ENCODE measurements at places on chromosomes 16 and 17.

DNA sequence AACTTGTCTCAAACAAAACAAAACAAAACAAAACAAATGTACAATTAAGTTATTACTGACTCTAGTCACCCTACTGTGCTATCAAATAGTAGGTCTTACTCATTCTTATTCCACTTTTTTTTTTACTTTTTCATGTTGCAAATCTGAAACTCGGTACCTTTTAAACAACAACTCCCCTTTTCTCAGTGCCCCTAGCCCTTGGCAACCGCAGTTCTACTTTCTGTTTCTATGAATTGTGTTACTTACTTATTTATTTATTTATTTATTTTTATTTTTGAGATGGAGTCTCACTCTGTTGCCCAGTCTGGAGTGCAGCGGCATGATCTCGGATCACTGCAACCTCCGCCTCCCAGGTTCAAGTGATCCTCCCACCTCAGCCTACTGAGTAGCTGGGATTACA lies 104.0 kb downstream of the SLC39A11 start:
- DNase-seq: no peak

GRCh38 chr16:28504707-28505404 lies 1.8 kb downstream of the IL27 start:
- no peak for DNase-seq

DNA sequence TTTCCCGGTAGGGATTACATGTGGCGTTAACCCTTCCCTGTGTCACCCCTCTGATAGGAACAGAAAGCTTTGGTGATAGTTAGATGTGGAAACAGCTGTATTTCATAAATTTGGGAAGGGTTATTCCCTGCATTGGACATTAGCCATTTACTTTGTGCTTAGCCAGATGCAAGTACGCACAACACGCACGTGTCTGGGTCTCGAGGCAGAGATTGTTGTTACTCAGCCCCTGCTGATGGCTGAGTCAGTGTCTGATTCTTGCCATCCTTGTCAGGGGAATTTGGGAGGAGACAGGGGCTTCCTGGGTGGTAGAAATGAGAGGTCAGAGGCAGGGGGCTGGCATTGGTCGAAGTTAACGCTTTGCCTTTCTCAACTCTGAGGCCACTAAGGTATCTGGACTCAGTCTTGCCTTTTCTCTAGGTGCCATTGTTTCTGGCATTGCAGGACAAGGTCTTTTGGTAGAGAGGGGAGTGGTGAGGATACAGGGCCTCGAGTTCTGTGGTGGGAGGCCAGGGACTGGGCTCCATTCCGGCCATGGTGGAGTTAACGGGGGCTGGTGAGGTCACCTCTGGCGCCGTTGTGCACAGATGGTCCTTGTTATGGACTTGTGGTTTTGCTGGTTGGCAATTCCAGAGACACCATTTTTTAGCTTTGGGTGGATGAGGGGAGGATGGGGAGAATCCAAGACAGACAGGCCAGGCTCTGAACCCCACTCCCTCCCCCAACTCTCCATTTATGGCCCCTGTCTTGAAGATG lies 8.2 kb downstream of the MMP2 start:
- peak; percentile 97 for DNase-seq

- DNase-seq: peak; percentile 89
Measured at GRCh38 chr16:21626659-21627277, 25.6 kb downstream of the IGSF6 start.

DNA sequence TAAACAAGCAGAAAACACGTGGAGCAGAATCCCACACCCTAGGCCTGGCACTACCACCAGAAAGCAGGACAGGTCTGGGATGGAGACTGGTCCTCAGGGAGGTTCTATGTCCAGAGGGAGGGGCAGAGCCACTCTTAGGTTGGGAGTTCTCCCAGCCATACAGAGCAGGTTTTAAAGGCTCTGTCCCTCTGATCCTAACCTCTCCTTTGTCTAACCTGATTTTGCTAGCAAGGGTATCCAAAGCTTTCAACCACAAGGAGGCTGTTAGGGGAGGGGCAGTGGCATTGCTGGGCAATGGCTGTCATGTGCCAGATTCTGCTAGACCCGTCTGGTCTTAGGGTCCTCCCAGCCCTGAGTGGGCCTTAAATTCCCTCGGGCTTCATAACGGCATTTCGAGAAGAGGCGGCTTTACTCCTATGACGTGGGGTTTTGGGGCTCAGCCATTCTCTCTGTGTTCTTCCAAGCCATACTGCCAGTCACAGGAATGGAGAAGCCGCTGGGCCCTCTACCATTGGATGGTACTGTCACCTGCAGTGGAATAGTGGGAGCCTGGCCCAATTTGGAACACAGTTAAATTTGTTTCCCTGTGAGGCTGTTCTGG lies 5.7 kb downstream of the TPPP3 start:
- DNase-seq: no peak

DNA sequence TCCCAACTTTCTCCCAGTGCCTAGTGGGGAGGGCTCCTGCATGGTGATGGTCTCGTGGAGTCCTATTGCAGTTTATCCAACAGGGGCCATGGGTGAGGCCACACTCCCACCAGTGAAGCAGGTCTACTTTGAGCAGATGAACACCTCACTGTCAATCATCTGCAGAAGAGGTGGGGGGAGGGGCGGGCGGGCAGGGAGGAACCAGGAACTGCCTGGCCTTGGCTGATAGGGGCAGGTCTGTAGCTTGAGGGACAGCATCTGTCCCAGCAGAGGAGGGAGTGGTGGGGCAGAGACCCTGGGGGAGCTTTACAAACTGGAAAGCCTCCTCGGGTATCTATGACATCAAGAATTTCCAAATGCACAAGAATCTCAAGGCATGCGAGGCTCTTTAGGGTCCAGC lies 58.7 kb upstream of the ZNF423 start:
- no peak for DNase-seq

GRCh38 chr16:27374221-27374803 lies 27.7 kb upstream of the IL21R start:
- no peak for DNase-seq

- peak; percentile 60 for DNase-seq
Measured at GRCh38 chr16:23801378-23801777, 34.4 kb upstream of the PRKCB start.

DNA sequence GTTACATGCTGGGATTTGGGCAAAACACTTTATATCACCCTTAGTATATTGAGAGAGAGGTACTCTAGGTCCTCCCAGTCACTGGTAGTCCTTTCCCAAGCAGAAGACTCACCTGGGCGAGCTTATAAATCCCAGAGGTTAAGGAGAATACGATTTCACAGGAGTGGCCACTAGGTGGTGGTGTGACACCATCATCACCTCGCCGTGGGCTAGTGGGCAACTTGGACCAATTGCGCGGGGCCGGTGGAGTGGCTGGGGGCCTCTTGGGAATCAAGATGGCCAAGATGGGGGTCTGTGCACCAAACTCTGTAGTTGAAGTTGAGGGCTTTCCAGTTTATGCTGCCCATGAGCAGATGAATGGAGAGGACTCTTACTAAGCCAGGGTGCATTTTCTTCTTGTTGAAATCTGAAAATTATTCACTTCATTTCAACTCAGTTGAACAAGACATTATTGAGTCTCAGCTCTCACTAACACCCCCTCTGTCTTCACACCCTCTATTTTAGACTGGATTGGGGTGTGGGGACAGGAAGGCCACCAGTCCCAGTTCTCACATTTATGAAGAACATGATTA lies 38.2 kb upstream of the PIRT start:
- DNase-seq: peak; percentile 24

GRCh38 chr16:58096249-58096648 lies 32.9 kb downstream of the CFAP20 start:
- no peak for DNase-seq

GRCh38 chr16:15647294-15648014 lies 2.6 kb upstream of the NDE1 start:
- no peak for DNase-seq

GRCh38 chr17:17353625-17354484 lies 50.7 kb downstream of the NT5M start:
- DNase-seq: no peak

DNA sequence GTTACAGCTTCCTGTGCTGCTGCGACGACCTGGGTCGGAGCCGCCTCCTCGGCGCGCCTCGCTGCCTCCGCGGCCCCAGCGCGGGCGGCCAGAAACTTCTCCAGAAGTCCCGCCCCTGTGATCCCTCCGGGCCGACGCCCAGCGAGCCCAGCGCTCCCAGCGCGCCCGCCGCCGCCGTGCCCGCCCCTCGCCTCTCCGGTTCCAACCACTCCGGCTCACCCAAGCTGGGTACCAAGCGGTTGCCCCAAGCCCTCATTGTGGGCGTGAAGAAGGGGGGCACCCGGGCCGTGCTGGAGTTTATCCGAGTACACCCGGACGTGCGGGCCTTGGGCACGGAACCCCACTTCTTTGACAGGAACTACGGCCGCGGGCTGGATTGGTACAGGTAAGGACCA lies 746 bp downstream of the HS3ST2 start:
- DNase-seq: no peak

- no peak for DNase-seq
Measured at GRCh38 chr16:71185347-71185746, 45.2 kb downstream of the HYDIN start.

GRCh38 chr17:1031711-1032110 lies 34.8 kb downstream of the TIMM22 start:
- DNase-seq: peak; percentile 53

DNA sequence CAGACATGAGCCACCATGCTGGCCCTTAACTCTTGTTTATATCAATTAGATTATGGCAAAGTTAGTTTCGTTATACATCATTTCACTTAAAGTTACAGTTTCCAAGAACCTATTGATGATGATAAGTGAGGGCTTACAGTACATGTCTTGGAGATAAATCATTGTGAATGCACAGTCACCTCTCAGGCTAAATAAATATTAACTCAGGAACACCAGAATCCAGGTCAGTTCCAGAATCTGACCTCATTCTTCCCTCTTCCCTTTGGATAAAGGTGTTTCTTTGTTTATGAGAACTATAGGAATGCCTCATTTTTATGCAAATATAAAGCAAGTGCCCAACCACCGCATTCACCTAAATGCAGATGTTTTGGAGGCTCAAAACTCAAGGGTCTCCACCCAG lies 48.4 kb upstream of the CRYM start:
- DNase-seq: no peak

DNA sequence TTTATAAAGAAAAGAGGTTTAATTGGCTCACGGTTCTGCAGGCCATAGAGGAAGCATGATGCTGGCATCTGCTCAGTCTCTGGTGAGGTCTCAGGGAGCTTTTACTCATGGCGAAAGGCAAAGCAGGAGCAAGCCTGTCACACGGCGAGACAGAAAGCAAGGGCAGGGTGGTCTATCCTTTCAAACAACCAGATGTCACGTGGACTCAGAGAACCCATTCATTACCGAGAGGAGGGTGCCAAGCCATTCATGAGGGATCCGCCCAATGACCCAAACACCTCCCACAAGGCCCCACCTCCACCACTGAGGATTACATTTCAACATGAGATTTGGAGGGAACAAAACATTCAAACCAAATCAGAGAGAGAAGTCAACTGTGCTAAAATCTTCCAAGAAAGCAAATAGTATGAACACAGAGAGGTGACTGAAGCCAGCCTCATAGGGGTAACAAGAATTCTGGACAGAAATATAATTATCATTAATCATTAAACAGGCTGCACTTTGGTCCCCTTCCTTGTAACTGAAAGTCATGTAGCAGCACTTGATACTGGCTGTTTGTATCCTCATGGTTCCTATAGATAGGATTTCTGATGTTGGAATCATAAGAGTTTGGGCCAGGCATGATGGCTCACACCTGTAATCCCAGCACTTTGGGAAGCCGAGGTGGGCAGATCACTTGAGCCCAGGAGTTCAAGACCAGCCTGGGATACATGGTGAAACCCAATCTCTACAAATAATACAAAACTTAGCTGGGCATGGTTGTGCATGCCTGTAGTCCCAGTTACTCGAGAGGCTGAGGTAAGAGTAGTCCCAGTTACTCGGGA lies 52.5 kb upstream of the B4GALNT2 start:
- DNase-seq: no peak

DNA sequence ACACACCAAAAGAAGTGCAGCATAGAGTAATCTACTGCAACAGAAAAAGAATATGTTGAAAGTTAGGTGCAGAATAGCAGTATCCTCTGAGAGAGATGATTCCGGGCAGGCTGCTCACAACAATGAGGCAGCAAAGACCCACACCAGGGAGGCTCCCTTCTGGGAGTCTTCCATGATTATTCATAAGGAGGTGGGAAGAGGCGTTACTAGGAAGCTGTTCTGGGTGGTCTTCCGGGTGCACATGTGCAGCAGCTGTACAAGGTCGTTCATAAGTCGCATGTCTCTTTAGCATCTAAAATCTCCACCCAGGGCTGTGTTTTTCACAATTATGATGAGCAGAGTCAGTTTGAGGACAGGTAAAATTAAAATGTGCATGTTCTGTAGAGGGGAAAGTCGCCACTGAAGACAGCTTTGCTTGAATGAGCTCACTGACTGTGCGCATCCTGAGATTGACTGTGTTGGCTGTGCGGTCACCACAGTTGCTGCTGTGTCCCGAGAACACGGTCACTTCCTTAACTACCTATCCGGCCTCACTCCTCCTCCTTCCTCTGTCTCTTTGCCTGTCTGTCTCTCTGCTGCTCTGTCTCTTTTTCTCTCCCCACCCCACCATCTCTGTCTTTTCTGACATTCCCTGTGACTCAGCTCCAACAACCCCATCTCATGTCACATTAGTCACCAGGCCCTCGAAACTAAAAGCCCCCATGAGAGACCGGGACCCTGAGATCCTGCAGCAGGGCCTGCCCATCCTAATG lies 125.5 kb upstream of the HSBP1 start:
- peak; percentile 64 for DNase-seq

- DNase-seq: no peak
Measured at GRCh38 chr17:47959825-47960655, 2.4 kb upstream of the PRR15L start.

DNA sequence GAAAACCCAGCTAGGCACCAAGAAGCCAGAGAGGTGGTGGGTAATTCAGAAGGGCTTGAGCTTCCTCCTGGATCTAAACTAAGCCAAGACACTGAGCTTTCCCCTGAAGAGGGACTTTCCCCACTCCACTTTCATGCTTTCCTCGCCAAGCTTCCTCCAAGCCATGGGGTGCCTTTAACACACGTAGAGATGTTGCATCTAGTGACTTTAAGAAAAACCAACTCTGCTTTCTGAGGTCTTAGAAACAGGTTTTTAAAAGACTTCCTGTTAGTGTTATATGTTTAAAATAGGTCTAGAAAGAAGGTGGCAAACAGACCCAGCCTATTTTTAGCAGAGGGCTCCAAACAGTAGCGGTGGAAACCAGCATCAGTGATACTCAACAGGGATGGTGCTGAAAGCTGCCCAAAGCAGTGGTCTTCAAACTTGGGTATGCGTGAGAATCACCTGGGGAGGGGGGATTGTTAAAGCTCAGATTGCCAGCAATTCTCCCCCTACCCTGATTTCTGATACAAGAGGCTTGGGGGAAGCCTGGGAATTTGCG lies 585.6 kb downstream of the CDH13 start:
- no peak for DNase-seq

DNA sequence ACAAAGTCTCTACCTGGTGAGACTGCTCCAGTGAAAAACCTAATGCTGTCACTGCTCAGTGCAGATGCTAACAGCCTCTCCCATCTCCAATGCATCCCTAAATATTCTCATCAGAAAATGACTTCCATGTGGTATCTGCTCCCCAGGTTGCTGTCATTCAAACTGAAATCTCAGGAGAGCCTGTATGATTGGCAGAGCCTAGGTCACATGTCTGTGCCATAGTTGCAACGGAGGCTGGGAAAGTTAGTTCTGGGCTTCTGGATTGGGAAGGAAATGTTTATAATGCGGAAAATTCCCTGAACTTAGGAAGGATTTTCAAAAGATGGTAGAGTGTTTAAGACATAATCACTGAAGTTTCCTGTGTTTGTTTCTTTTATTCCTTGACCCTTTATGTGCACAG lies 206.4 kb upstream of the ZKSCAN2 start:
- DNase-seq: no peak

- no peak for DNase-seq
Measured at GRCh38 chr16:85891776-85892166, 7.2 kb upstream of the IRF8 start.
